Stimulated activated CD8-positive, alpha-beta memory T cell treated with anti-CD3 and anti-CD28 coated beads, Interleukin-15, amount 100 ng/mL, for 48 hours (primary cell): ENCODE measurements at places on chromosomes 5 and 9.

DNA sequence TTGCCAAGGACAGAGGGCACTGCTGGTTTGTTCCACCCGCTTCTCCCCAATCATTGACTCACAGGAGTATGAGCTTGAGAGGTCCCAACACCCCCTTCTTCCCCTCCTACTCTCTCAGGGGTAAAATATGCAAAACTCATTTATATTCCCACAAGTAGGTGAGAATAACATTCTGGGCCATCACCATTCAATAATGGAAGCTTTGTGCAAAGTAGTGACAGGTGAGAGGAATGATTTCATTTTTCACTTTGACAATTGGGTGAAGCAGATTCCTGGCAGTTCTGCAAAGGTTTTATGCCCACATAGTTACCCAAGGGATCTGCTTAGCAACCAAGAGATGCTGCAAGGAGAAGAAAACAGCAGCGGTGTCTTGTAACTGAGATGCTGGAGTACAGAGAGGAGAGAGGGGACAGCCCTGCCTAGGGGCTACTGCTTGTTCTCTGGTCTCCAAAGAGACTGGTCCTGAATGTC lies 137.6 kb downstream of the CMYA5 start:
- no peak for DNase-seq

- DNase-seq, result no peak
Measured at GRCh38 chr5:152329761-152330283, 75.3 kb downstream of the NMUR2 start.

GRCh38 chr5:59810041-59810440 lies 83.5 kb downstream of the PDE4D start:
- peak; percentile 25 for DNase-seq

DNA sequence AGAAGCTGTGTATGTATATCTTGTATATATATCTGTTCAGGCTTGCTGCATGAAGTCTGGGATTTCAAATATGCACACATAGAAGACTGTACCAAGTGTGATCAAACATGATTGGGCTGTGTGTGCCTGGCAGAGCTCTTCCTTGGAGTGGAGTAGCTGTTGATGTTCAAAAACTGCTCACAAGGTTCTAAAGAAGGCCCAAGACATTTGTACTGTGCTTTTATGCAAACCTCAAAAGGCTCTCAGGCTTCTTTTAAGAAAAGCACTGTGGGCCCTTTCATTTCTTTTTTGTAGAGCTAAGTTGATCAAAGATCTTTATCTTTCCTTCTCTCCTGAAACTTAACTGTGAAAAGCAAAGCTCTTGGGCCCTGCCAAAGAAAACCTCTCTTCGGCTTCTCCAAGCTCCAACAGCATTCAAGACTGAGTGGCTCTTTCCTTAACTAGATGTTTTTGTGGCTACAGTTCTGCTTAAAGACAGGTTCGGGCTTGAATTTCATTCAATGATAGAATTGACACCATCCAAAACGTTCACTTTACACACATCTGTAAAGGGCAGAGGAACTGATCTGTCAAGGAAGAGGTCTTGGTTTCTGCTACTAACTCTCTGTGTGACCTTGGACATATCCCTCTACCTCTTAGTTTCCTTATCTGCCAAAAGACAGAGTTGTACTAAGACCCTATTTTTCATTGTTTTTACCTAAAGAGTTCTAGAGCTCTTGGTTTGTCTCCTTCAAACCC lies 105.8 kb upstream of the IL6ST start:
- no peak for DNase-seq

GRCh38 chr9:104788251-104788650 lies 24.3 kb downstream of the NIPSNAP3B start:
- DNase-seq, result no peak

- no peak for DNase-seq
Measured at GRCh38 chr5:168177831-168178450, 113.5 kb upstream of the WWC1 start.

GRCh38 chr5:55319491-55319890 lies 11.7 kb downstream of the MTREX start:
- no peak for DNase-seq

DNA sequence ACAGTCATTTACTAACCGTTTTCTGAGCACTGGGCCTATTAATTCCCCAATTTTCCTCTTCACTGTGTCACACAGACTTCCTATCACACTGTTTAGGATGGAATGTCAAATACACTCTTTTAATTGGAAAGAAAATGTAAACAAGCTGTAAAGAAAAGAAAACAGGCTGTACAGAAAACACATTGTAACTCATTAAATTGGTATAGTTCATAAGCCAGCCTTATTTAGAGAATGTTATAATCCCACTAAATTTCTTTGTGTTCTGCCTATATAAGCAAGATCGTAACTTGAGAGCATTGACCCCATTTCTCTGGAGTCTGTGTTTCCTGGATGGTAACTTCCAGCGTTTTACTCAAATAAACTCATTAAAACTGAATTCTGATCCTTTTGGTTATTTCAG lies 46.5 kb downstream of the TARS1 start:
- no peak for DNase-seq

DNA sequence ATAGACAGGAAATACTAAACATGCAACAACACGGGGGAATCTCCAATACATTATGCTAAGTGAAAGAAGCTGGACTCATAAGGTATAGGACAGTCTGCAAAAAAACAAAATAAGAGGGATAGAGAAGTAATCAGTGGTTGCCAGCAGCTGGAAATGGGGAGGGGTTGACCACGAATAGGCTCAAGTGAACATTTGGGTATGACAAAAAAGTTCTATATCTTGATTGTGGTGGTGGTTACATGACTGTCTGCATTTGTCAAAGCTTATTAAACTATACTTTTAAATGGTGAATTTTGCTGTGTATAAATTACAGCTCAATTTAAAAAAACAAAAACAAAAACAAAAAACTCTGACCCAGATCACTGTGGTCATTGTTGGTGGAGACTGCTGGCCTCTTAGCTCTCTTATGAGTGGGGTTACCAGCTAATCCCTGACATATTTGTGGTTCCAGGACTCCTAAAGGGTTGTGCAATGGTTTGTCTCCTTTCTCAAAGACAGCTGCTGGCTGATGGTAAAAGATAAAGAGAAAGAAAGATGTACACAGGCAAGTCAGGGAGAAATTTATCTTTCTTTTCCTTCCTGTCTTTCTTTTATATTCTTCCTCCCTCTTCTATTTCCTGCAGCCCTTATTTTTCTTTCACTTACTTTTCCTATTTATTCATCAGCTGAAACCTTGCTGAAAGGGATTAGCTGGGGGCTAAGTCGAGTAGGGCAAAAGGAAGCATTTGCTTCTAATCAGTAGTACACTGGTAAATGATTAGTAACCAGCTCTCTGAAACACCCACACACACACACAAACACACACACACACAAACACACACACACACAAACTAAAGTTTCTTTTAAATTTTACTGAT lies 42.6 kb upstream of the APC start:
- DNase-seq, result no peak

DNA sequence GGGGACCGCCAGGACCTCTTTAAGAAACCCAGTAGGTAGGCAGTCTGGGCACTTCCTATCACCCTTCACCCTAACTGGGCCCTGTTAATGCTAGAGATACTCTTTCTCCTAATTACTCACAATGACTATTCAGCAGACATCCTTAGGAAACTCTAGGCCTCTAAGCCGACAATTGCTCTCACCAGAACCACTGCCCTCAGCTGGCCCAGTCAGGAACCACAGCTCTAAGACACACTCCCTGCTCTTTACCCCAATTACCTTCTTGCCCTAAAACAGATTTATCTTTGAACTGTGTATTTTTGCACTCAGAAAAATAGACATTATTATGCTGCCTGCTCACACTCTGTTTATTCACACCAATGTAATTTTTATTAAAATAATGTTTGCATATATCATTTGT lies 432.6 kb upstream of the SLC30A5 start:
- no peak for DNase-seq

GRCh38 chr9:95206143-95206542 lies 111.4 kb downstream of the FANCC start:
- no peak for DNase-seq

DNA sequence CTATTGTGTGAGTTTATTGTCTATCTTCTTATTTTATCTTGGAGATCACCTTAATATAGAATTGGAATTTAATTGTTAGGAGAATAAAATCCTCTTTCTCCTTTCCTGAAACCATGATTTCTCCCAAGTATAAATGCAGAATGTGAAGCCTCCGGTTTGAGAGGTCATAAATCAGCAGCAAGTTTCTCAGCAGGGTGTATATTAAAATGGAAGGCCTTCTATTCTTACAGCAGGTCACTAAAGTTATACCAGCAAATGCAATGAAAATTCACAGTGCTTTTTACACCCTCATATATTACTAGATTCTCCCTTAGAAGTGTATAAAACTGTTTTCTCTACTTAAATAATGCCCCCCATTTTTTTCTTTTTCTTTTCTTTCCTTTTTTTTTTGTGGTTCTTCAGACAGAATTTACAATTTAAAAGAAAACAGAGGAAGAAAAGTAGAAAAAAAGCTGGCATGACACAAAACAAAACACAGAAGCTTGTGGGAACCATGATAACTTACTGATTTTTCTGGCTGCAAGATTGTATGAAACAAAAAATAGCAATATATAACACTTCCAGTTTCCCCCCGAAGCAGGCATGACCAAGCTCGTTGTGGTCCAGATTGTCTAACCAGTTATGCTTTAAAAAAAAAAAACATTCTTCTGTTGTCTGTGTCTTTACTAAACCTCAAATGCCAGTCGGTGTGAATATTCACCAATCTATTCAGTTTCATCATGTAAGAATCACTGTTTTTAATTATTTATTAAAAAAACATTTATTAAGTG lies 211.2 kb downstream of the RAB3C start:
- DNase-seq, result no peak

DNA sequence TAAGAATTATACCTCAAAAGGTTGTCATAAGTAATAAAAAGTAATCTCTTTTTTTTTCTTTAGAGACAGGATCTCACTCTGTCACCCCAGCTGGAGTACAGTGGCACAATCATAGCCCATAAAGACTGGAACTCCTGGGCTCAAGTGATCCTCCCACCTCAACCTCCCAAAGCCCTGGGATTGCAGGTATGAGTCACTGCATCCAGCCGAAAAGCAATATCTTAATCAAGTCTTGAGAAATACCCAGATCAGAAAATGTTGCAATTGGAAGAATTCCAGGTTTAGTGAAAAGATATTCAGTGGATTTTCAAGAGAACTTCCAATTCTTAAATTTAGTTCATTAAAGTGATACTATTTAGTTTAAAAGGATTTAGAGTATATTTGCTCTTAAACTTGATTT lies 40.9 kb upstream of the IDNK start:
- DNase-seq, result no peak

DNA sequence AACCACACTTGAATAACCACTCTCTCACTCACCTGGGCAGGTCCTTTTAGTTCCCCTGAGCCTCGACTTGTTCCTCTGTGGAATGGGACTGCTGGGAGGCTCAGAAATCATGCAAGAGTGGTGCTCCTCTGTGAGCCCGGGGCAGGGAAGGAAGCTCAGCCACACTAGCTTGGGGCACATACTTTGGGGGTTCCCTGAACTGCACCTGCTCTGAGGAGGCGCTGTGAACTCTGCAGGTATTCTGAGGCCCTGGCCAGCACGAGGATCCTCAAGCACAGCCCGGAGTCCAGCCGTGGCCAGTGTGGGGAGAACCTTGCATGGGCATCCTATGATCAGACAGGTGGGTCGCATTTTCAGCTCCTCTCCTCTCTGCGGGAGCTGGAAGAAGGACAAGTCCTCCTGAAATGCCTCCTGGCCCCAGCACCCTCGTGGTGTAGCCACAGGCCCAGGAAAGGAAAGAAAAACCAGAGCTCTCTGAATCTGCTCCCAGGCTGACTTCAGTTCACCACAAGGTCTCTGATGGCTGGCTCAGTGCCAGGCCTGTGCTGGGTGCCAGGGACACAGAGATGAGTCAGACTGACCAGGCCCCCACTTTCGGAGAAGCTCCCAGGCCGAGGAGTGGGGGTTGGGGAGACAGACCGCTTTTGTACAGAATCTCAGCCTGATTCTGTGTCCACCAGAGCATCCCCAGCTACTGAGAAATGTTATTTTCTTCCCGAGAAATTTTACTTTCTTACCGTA lies 11.9 kb downstream of the GLIPR2 start:
- DNase-seq, result peak; percentile 79

DNA sequence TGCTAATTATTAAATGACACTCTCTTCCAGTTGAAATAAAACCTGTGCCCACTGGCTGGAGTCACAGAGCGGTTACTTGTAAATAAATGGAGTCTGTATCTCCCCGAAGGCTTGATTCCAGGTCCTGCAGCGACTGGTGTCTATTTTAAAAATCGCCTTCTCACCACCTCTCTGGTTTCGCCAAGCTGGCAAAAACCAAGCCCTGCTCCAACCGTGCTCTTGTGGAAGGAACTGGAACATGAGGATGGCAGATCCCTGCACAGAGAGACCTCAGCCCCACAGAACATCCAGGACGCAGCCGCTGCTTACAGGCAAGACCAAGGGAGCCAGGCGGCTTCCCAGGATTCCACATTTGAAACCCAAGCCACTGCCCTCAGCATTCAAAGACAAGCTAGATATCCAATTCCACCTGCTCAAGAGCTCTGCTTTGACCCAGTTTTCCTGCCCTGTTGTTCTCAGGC lies 15.0 kb downstream of the SEMA4D start:
- DNase-seq, result no peak

GRCh38 chr5:27437594-27438200 lies 399.3 kb upstream of the CDH9 start:
- DNase-seq, result no peak

GRCh38 chr5:94102849-94103248 lies 361.4 kb upstream of the POU5F2 start:
- no peak for DNase-seq

DNA sequence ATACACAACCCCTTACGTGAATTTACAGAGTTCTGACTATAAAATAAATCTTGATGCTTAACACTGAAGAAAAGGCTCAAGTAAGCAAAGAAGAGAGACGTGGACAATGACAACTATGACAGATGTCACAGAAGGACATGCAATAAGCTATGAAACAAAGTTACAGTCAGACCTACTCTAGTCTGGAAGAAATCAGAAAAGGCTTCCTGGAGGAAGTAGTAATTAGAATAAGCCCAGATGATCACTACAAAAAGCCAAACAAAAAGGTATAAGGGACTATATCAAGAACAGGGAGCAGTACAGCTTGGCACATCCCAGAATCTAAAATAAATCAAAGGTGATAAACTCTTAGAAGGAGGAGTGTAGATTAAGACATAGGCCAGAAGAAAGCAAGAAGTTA lies 6.3 kb downstream of the FNIP1 start:
- DNase-seq, result no peak

- DNase-seq, result no peak
Measured at GRCh38 chr9:12584656-12585522, 108.3 kb upstream of the TYRP1 start.

- DNase-seq, result no peak
Measured at GRCh38 chr5:113219695-113220094, 215.1 kb downstream of the TSSK1B start.

- DNase-seq, result no peak
Measured at GRCh38 chr9:113343732-113344231, 3.7 kb upstream of the WDR31 start.

DNA sequence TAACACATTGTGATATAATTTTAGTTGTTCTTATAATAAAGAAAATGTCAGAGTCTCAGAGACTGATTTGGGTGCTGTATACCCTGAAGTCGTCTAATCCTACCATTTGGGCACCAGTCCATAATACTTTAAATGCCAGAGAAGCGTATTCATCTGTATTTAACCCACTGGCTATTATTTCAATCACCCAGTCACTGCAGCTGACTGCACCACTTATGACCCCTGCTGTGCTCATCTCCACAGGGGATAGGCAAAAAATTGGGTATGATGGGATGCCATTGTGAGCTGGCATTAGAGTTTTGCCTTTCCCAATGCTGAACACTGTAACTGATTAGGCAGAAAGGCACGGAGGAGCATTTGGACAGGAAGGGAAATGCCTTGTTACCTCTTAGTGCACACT lies 599.7 kb downstream of the CAAP1 start:
- no peak for DNase-seq

GRCh38 chr5:124512952-124513632 lies 233.3 kb downstream of the ZNF608 start:
- no peak for DNase-seq
